ENCODE measurements at places on chromosomes 7 and 10.

DNA sequence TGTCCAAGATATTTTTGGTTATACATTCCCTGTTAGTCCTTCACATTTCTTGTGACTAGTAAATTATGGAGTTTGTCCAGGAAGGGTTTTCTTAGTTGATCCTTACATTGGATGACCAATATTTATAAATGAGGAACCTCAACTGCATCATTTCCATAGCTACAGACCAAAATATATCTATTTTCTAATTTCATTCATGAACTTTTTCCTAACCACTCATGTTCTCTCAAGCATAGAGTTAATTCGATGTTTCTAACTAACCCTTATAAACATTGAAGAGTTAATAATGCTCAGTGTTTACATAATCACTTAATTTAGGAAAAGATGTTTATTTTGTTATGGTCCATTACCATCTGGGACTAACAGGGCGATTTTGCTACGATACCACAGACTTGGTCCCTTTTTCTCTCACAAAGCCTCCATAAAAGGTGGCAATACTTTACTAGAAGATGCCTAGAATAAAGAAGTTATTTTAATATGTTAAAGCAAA lies 591.0 kb downstream of the MAGI2 start:
- no peak for DNase-seq

- DNase-seq, result no peak
Measured at GRCh38 chr10:49509771-49510303, 29.1 kb downstream of the ERCC6 start.

- no peak for DNase-seq
Measured at GRCh38 chr7:117937049-117937752, 64.0 kb upstream of the CTTNBP2 start.

GRCh38 chr10:43136995-43137716 lies 1.1 kb upstream of the CSGALNACT2 start:
- DNase-seq, result no peak

GRCh38 chr10:44947371-44948152 lies 12.0 kb upstream of the RASSF4 start:
- no peak for DNase-seq

- DNase-seq, result no peak
Measured at GRCh38 chr7:83546586-83546985, 102.4 kb downstream of the SEMA3E start.

DNA sequence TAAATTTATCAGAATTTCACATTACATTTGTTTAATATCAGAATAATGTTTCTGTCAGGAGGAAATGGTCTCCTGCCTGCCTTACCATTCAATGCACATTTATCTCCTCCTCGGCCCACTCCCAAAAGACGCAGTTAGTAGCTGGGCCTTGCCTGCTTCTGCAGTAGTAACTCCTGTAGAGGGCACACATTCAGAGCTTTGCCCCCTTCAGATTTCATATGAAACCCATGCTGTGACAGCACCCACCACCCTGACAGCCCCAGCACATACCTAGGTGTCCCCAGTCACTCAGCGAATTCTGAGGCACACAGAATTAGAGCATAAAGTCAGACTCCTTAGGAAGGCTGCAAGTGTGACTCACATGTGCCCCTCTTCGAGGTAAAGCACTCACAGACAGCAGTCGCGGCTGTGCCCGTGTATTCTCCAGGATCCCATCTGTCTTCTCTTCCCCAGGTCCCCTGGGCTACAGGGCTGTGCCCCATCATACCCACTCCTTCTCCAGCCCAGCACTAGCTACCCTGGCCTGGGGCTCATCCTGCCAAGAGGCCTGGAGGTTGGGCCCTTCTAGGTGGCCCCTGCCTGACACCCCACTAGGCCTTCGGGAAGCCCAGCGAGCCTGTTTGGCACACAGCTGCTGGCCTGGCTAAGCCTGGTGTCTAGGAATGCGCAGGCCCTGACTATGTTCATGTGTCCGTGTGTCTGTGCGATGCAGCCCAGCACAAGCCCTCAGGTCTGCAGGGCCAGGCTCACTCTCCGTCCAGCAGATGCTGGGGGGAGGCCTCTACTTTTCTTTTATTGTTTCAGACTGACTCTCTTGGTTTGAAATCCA lies 4.7 kb upstream of the DEPP1 start:
- no peak for DNase-seq

DNA sequence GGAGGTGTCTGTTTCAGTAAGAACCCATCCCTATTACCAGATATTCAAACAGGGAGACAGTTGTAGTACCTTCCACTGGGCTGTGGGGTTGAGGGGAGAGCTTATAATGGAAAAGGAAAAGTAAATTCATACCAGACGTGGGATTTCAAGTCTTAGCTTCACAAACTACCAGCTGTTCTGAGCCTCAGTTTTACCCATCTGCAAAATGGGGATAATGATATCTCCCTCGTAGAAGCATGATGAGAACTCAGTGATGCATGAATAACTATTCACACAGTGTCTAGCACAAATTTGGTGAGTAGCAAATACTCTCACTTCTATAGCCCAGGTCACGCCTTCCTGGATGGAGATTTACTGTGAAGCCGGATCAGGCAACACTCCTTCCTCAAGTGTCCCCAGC lies 29.1 kb upstream of the IKZF1 start:
- no peak for DNase-seq

DNA sequence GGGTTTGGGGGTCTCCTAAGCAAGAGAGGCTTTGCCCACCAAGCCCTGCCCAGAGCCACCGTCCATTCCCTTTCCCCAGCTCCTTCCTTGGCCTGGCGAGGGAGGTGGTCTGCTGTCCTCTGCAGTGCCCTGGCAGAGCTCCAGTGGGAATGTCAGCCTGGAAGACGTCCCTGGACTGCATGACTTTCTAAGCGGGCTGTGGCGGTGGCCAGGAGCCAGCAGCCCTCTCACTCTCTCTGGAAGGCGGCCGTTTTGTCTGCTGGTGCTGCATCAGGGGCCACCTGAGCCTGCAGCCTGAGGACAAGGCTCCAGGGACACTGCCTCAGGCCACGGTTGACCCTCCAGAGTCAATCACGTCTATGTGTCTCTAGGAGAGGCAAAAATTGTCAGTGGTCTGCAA lies 271.0 kb downstream of the SKAP2 start:
- DNase-seq, result no peak

GRCh38 chr7:156732091-156732625 lies 91.6 kb downstream of the RNF32 start:
- DNase-seq, result no peak

DNA sequence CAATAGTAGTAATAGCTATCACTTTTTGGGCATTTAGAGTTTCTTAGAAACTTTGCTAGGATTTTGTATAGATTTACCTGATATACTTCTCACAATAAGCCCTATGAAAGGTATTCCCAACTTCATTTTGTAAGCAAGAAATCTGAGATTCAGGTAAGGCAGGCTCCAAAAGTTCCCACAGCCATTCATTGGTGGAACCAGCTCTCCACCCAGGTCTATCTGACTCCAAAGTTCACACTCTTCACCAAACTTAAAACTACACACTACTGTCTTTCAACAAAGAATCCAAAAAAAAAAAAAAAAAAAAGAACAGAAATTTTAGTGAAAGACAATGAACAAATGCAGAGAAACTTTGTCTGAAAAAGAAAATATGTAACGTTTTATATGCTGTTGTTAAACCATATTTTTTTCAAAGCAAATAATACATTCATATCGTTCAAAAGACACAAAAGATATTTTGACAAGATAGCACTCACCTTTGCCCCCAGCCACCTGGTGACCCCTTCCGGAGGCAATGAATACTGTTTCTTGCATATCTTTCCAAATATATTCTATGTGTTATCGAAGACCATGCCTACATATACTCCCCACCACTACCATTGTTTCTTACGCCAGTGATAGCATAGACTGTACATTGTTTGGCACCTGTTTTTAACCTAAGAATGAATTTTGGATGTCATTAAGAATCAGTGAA lies 108.2 kb downstream of the C1GALT1 start:
- DNase-seq, result no peak

DNA sequence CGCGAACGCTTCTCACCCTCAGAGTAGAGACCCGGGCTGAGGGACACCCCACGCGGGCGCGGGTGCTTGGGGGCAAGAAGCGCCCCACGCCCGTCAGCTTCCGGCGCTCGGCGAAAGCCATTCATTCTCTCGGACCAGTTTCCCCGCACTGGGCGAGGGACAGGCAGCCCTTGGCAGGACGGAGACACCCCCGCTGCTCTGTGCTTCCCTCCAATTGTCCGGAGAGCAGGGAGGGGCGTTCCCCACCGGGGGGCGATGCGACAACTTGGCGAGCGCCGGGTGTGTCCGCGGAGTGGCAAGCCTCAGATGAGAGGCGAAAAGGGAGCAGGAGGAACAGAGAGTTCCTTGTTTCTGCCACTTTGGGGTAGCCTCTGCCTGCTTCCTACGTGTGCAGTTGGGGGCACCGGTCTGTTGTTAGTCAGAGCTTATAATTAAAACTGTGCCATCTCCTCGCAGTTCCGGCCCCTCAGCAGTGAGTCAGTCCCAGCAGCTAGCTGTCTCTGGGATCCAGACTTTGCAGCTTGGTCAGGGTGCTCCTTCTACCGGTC lies 1.7 kb downstream of the GPR158 start:
- DNase-seq, result no peak

DNA sequence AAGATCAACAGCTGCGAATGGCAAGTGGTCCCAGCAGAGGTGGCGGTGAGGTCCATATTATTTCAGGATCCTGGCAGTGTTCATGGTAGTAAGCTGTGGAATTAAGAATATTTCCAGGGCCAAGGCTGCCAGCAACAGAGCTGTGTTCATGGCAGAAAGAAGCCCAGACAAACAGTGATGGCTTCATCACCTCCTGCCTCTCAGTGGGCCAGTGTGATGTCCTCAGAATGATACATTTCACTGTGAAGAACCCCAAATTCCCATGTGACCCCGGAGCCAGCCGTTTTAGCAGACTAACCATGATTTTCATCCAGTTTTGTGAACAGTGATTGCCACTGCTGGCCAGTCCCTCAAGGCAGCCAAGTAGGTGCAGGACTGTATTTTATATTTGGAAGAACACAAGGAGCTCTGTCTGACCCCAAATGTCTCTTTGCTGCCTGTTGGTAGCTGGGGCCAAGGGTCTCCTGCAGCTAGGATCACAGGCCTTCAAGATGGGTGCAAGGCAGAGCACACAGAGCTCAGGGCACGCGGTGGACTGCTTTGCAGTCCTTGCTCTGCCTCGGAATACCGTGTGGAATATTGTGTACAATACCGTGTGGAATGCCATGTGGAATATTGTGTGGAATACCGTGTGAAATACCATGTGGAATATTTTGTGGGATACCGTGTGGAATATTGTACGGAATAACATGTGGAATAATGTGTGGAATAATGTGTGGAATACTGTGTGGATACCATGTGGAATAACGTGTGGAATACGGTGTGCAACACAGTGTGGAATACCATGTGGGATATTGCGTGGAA lies 132.3 kb upstream of the CHST15 start:
- no peak for DNase-seq

DNA sequence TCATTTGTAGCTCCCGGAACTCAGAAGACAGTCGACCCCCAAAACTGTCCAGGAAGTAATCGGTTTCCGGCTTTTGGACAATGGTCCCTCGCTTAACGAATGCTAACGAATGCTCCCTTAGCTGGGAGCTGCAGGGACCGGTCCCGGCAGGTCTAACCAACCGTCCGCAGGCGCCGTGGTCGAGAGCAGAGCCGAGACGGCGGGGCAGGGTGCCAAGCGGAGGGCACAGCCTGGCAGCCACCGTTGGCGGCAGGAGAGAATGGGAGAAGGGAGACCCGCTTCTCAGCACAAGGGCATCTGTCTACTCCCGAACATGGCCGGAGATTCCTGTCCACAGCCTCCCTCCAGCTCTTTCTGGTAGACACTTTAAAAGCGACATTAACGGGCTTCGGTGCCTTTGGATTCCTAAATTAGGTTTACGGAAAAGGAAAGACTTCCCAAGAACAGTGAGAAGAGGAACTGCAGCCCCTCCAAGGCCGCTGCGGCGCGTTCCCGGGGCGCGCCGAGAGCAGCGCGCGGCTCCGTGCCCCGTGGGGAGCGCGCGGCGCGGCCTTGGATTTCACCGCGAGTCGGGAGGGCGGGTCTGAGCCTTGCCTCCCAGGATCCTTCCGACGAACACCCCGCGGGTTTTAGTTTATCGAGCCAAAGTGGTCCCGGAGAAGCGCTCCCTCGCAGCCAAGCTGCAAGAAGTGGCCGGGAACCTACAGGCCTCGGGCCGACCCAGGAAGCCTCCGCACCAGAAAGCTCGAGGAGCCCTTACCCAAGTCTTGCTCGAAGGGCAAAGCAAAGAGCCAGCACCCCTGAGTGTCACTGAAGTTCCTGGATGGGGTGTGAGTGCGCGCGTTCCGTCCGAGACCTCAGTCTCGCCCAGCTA lies 3.6 kb upstream of the TBX20 start:
- DNase-seq, result no peak

DNA sequence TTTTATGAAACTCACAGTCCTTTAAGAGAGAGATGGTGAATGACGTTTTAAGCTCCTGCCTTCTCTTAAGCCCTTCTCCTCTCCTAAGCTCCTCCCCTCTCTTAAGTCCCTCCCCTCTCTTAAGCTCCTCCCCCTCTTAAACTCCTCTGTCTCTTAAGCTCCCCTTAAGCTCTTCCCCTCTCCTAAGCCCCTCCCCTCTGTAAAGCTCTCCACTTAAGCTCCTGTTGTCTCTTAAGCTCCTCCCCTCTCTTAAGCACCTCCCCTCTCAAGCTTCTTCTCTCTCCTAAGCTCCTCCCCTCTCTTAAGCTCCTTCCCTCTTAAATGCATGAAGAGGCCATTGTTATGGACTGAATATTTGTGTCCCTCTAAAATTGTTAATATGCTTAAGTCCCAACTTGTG lies 1180.6 kb upstream of the AUTS2 start:
- no peak for DNase-seq

DNA sequence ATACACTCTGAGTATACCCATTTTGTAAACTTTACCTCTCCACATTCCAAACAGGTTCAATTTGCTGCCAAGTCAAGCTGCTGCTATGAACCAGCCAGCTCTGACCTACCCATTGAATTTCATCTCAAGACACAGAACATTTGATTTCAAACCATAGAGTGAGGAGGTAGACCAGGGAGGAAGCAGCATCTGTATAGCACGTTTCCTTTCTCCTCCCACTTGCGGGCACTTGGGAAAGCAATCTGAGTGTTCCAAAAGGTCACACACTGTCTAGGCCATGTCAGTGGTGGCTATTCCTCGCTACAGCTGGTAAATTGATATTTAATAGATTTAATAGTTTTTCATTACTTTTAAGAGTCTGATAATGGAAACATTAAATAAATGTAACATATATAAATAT lies 147.8 kb upstream of the EEPD1 start:
- DNase-seq, result no peak

GRCh38 chr10:16519908-16520861 lies 1.5 kb downstream of the C1QL3 start:
- DNase-seq, result no peak

DNA sequence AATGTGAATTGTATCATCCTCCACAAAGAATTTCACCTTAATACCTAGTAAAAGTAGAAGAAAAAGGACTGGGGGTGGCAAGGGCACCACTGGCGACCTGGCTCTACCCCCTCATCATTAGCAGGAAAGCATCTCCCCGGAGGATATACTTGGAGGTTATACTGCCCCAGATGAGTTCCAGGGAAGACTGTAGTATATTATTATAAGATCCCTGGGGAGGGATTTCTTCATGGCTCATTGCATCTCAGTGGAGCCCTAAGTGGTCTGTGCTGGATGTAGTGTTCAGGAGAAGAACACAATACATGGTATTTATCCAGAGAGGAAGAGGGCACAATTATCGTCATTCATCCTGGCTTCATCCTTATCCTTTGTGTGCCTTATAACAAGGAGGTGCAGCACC lies 14.2 kb upstream of the DYNC1I1 start:
- DNase-seq, result no peak

GRCh38 chr7:139887992-139888481 lies 59.0 kb downstream of the TBXAS1 start:
- no peak for DNase-seq

GRCh38 chr7:116631676-116632075 lies 40.3 kb upstream of the MET start:
- DNase-seq, result no peak
